ENCODE measurements at places on chromosomes 4 and X.

- no peak for DNase-seq
Measured at GRCh38 chrX:106626789-106627188, 15.0 kb downstream of the RADX start.

GRCh38 chrX:141467442-141467841, 117.1 kb downstream of the SPANXA1 start:
- DNase-seq = no peak

- DNase-seq = no peak
Measured at GRCh38 chr4:72031868-72032608, at the start of gene NPFFR2. TSS of gene NPFFR2 (plus strand) at chr4:72032000. CDS start at chr4:72128592, 96,592 bp downstream.

DNA sequence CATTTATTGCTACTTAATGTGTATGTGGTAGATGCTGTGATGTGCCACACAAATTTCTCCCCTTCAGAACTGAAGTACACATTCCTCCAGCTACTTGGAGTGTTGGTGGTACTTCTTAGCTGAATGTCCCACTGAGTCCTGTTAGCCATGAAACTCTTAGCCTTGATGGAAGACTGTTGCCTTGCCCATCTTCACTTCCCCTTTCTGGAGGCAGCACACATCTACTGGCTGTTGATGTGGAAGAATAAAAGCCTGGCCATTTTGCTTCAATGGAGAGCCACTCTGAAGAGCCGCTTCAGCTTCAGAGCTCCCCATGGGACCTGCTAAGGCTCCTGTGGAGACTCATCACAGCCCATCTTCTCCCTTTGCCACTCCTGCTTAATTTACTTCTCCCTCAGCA, 157.7 kb upstream of the PITX2 start:
- no peak for DNase-seq

- no peak for DNase-seq
Measured at GRCh38 chr4:166823126-166823525, 411.2 kb downstream of the SPOCK3 start.

DNA sequence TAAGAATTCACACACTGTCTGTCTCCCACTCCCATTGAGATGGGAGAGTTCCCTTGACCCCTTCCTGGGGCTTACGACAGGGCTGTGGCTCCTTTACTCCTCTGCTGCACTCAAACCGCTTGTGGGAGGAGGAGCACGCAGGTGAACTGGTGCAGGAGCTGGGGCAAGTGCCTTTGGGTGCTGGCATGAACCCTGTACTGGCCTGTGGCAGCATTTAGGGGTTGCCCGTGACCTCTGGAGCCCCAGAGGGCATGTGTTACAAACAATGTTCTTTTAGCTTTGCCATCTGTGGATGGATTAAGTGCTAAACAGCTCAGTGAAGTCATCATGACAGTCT, 21.8 kb upstream of the FTHL17 start:
- DNase-seq = no peak

- DNase-seq = no peak
Measured at GRCh38 chr4:73505567-73505966, 24.0 kb downstream of the AFM start.

- DNase-seq = no peak
Measured at GRCh38 chr4:85459736-85460135, 15.2 kb upstream of the ARHGAP24 start.

- DNase-seq = no peak
Measured at GRCh38 chr4:148730766-148731165, 288.6 kb upstream of the NR3C2 start.

DNA sequence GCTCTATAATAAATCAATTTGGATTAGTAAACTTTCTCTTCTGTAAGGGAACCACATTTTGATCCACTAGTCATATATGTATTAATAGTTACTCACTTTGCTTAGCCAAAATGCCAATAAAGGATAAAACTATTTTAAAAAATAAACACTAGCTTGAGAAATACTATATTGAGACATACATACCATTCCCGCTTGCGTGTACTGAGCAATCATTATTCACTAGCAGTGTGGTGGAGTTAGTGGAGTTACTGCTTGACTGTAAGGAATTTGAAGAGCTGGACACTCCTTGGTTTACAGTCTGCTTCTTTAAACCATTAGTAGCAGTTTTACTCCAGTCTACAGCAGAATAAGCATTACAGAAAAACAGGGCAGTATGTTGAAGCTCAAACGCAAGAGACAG, 10.8 kb upstream of the PHKA2 start:
- DNase-seq = no peak

- DNase-seq = no peak
Measured at GRCh38 chr4:58600290-58600689, 1490.1 kb upstream of the IGFBP7 start.

DNA sequence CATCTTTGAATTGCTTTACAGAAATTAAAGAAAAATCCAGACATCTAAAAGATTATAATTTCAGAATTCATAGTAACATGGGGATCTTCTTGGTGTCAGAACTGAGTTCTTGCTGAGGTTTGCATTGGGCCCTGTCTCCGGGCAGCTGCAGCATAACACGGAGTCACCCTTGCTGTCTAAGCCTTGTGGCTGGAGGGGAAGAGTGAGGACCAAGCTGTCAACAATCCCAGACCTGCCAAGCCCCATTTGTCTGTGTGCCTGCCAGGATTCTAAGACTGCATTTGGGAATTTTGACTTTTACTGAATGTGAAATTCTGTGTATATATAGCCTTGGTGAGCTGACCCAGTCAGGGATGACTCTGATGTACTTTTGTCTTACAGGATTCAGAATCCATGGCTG, 25.2 kb upstream of the NAP1L5 start:
- no peak for DNase-seq

DNA sequence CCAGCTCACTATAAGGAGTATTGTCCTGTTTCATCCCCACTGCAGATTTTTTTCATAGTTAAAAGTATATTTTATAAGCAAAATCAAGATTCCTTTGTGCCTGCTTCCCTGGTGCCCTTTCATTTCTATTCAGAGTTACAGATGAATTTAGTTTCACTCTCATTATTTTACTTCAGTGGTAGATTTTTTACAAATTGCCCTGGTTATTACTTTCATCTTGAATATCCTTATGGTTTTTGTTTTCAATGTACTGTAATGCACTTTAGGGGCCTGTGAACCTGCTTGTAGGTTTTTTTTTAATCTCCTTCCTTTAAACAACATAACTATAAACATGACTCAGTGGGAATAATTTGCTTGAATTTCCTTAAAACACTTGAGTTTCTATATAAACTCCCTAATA, 126.8 kb downstream of the GPR143 start:
- DNase-seq = no peak

GRCh38 chr4:54017308-54017707, 47.1 kb downstream of the CHIC2 start:
- no peak for DNase-seq

GRCh38 chr4:151831526-151831925, 70.7 kb upstream of the GATB start:
- DNase-seq = no peak

GRCh38 chrX:124341396-124342132, 4.8 kb upstream of the SH2D1A start:
- no peak for DNase-seq

- DNase-seq = peak; percentile 41
Measured at GRCh38 chr4:109729718-109730618, at the start of gene PLA2G12A. TSS of gene PLA2G12A (minus strand) at chr4:109730070. CDS start at chr4:109729809, 261 bp downstream.

DNA sequence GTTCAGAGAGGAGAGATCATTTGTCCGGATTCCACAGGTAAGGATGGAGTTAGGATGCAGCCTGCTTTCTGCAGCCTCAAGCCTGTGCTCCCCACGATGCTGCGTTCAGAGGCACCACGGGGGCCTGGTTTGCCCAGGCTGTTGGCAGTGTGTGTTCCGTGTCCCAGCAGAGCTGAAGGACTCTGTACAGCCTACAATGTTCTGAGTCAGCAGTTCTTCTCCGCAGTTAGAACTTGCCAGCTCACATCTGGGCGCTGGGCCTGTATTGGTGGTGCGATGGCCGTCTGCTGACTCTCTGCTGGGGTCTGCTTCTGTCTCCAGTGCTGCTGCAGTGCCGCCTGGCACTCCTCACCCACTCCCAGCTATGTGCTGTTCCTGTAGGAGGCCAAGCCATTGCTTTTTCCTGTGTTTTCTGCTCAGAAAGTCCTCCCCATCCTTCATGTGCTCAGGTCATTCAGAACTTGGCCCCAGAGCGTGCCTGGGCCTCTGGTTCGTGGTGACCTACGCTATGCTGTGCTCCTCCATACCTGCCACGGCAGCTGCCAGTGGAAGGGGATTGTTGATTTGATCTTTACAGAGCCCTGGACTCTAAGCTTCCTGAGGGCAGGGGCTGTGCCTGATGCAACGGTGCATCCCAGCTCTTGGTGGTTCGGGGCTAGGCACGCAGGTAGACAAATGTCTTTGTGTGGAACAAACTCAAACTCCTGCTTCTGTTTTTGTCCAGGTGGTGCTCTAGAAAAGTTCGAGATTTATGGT, 42.6 kb upstream of the TADA2B start:
- no peak for DNase-seq

- no peak for DNase-seq
Measured at GRCh38 chr4:81472281-81473182, 825 bp upstream of the RASGEF1B start.

DNA sequence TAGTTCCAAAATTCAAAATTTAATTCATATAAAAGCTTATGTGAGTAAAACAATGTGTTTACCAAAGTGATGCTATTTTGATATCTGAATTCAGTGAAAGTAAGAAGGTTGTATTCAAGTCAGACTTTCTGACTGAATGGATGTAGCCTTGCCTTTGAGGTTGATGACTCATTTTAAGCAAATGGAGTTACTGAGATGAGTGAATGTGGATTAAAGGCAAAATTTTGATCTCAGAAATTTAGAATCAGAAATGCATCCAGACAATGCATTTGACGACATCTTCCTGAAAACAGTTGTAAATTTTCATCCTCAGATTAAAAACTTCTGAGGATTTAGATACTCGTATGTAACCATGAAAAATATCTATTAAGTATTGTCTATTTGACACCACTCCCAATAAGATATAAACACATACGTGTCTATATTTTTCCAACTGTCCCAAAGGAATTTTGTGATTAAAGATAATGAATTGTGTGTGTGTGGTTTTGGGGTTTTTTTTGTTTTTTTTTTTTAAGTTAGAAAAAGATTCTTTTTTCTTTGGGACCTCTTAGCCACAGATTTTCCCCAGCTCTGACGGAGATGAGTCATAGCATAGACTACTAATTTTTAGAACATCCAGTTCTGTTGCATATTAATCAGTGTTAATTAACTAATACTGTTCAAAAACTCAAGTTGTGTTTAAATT, 34.4 kb downstream of the NFKB1 start:
- DNase-seq = peak; percentile 7

DNA sequence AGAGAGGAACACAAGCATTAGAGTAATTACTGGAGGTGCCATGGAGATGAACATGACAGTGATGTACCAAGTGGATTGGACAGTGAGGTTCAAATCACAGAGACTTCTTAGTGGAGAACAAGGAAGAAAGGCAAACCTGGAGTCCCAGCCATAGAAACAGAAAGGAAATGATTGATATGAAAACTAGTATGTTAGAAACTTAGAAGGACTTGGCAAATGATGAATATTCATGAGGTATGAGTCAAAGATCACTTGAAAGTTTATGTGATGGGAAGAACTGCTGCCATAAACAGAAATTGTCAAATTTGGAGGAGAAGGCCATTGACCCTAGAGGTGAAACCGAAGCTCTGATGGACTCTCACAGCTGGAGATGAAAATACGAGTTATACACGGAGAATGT, 88.2 kb downstream of the PHOX2B start:
- DNase-seq = no peak

- DNase-seq = no peak
Measured at GRCh38 chrX:28639451-28639850, 52.2 kb downstream of the IL1RAPL1 start.

GRCh38 chrX:3257471-3257870, 89.0 kb downstream of the MXRA5 start:
- DNase-seq = no peak

GRCh38 chr4:145178740-145179280, 1.6 kb downstream of the OTUD4 start:
- DNase-seq = no peak

DNA sequence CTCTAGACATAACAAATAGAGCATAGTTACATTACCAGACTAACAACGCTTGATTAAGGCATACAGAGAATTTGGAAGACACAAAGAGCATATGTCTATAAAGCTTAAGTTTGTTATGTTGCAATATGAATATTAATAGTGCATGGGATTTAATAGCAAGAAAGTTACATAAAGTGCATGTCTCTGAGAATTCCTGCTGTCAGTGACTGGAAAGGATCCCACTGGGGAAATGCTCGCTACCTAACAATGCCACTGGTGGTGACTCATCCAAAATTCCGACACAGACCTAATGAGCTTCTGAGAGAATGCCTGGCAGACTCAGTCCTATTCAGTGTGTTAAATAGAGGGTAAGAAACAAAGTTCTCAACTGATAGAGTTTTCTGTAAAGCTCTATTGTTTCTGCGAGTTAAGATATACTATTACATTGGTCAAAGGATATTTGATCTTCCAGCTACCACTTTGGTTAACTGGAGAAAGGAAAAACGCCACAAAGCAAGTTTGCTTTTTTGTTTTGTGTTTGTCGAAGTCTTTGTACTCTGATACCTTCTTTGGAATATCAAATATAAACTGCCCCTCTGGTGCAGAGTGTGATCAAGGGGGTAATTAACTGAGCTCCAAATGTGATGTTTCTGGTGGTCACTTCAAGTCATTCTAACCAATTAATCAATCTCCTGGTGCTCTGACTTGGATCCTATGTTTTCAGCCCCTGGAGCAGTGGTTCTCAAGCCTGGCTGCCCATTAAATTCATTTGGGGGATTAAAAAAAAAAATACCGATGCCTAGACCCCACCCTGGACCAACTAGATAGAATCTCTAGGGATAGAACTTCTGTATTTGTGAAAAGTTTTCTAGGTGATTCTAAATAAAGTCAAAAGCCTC, 107.9 kb downstream of the PALLD start:
- DNase-seq = no peak

GRCh38 chr4:129403848-129404247, 307.9 kb downstream of the C4orf33 start:
- no peak for DNase-seq

GRCh38 chr4:39924014-39924413, 53.7 kb downstream of the PDS5A start:
- no peak for DNase-seq

GRCh38 chr4:158704274-158704673, 18.9 kb downstream of the PPID start:
- DNase-seq = no peak

GRCh38 chr4:6847178-6847577, 62.4 kb upstream of the TBC1D14 start:
- DNase-seq = no peak

DNA sequence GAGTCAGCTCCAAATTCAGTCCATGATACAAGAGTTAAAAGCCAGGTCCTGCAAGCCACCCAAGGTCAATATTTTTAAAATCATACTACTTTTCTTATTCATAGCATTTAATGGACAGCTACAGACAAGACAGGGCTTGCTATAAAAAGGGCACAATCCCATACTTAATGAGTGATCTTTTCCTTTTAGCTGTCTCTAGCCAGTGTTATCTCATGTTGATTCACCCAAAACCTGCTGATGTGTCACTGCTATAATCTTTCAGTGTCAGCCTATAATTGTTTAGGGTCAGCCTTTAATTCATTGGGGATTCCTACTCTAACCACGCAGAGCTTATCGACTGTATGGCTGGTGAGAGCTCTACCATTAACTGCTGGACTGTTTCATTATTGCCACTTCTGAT, 51.2 kb upstream of the HCCS start:
- DNase-seq = no peak

GRCh38 chr4:120850018-120850599, 72.4 kb downstream of the PRDM5 start:
- no peak for DNase-seq

GRCh38 chr4:8195841-8196458, 3.1 kb upstream of the SH3TC1 start:
- DNase-seq = no peak

GRCh38 chrX:94545722-94546121, 871.7 kb downstream of the FAM133A start:
- no peak for DNase-seq

Data from brain pericyte (primary cell).